ENCODE measurements at places on chromosomes 7 and 10.

DNA sequence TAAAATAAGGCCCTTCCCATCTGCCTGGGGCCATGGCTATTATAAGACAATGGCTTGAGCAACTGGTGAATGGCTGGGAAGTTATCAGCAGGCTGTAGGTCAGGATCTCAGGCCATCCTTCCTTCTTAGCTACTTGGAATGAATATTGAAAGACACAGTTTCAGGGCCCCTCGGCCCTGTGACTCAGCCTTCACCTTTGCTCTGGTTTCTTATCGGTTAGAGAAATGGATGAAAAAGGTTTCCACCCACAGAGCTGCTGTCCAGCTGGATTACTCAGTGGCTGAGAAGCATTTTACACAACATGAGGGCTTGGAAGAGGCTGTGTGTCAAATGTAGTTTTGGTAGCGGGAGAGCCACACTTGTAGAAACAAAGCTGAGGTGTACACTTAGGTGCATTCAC lies 9.4 kb downstream of the ACSL5 start:
- DNase-seq = no peak

GRCh38 chr10:52853704-52854103 lies 81.1 kb upstream of the MBL2 start:
- DNase-seq = no peak

- DNase-seq = no peak
These were observed 74.7 kb upstream of the SEPHS1 start for GRCh38 chr10:13422800-13423199.

- no peak for DNase-seq
These were observed 126.5 kb downstream of the ICA1 start for GRCh38 chr7:8135417-8135816.

- no peak for DNase-seq
These were observed 211.4 kb downstream of the WDR37 start for GRCh38 chr10:1267568-1267967.

GRCh38 chr10:102642736-102643335 lies 1.4 kb upstream of the TRIM8 start:
- peak; percentile 44 for DNase-seq

DNA sequence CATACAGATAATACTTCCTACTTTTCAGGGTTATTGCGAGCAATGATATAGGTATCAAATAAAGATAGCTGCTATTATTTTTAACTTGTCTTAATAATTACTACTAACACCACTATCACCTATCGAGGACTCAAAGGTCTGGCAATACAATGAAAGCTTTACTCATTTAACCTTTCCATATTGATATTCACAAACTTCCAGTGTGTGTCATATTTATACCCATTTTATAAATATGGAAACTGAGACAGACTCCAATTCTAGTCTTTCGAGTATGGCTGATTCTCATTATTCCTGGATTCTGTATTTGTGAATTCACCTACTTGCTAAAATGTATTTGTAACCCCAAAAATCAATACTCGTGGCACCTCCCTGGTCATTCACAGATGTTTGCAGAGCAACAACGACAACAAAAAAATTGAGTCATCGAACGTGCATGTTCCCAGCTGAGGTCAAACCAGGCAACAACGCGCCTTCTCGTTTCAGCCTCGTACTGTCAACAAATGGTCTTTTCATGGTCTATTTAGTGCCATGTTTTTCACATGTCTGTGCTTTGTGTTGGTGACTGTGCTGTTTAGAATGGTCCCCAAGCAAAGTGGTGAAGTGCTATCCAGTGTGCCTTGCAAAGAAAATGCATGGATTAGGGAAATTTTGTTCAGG lies 51.7 kb downstream of the SMURF1 start:
- no peak for DNase-seq

DNA sequence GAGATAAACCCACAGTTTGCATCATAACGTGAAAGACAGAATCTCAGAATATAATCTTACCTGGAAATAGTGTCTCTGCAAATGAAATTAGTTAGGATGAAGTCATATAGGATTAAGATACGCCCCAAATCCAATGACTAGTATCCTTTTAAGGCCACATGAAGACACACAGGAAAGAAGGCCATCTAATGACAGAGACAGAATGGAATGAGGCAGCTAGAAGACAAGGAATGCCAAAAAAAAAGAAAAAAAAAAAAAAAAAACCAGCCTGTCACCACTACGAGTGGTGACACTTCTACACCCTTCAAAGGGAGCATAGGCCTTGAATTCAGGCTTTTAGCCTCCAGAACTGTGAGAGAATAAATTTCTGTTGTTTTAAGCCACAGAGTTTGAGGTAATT lies 82.9 kb downstream of the HYCC1 start:
- no peak for DNase-seq

DNA sequence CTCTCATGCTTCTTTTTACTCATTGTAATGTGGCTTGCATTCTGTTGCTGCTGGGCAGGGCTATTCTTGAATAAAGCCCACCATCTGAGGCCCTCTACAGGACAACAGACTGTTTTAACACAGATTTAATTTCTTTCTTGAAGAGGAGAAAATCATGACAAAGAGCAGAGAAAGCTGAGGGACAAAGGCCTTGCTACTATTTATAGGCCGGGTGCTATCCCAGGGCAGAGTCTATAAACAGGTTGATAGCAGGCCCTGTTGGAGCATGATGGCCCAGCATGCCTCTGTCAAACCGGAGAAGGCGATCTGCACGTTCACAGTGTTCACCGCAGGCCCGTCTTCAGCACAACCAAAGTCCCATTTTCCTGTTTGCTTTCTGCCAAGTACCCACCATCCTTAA lies 3.0 kb downstream of the VIPR2 start:
- DNase-seq = no peak

DNA sequence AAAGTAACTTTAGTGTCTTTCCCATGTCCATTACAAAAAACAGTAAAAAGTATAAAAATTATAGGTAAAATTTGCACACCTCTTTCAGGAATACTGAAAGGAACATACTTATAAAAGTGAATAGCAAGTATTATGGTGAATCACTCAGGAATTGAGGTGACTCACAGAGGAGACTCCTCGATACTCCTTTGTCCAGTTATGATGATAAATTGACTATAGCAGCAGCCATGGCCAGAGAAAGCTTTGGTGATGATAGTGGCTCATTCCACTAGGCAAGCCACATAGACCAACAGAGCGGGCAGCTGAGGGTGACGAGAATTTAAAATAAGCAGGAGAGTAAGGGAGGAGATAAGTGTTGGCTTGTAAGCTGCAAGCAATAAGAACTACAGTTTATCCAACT lies 1231.1 kb upstream of the CELF2 start:
- DNase-seq = no peak

DNA sequence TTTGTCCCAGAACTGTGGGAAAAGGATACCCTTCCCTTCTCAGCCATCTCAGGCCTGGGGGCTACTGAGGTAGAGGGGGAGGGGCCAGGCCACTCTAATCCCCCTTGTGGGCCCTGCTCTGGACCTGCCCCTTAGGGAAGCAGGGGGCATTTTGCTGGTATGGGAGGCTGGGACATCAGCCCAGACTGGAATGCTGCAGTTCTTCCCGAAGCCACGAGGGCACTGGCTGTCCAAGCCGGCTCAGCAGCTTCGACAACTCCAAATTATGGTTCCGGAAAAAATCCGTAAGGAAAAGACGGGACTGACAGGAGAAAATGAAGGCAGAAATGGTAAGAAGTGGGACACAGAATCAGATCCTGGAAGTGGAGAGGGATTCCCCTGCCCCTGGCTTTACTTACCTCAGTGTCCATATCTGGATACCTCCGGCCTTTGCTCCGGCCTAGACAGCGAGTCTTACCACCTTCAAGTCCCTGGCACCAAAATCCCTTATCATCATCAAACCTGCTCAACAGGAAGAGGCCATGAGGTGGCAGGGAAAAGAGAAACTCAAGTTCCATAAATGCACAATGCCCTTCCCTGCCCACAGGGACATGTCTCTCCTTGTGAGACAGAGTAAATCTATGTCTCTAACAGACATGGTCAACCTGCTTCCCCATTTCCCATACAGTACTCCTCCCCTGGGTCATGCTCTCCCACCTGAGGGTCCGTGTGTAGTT lies 9.0 kb downstream of the NDST2 start:
- no peak for DNase-seq

DNA sequence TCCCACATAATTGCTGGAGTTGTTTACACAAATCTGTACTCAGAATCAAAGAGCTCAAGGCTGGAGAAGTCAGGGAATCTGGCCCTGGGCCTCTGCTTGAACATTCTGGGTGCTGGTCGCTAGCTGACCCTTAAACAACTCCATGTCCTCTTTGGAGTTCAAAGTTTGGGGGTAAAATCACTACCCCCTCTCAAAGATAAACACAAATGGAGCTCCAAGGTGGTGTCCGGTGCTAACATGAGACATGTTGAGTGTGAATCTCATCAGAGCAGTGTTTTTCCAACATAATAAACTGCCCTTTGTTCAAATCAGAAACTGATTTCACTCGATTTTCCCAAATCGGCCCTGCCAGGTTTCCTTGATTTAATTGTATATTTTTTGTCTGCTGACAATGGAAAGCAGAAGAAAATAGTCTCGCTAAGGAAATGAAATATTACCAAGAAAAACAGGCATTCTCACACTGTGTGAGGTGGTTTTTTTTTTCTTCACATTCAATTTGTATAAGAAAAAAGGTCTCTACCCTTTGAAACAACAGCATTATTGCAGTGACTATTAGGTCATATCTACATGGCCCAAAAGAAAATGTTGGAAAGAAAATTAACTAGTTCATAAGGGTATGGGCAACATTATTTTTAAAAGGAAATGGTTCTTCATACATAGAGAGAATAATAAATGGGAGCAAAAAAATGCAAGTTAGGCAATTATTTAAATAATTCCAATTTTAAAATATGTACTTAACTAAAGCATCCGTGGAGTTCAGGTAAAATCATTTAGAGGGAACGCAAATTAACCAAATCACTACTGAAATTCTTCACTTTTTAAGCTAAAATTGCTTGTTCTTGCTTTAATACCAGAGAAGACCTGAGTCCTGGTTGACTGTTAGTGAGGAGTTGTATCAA lies 56.1 kb upstream of the CAPZA2 start:
- DNase-seq = no peak

- DNase-seq = no peak
These were observed 40.7 kb upstream of the SDK1 start for GRCh38 chr7:3260401-3260715.

Data from stimulated activated CD4-positive, alpha-beta T cell treated with anti-CD3 and anti-CD28 coated beads, Interleukin-2, amount 100 ng/mL, for 24 hours (primary cell).